ENCODE measurements at places on chromosomes 7 and 10.

GRCh38 chr7:102403563-102403962, 7.4 kb downstream of the PRKRIP1 start:
- no peak for DNase-seq

GRCh38 chr7:34011696-34012095, 106.4 kb downstream of the BMPER start:
- DNase-seq: no peak

GRCh38 chr7:148894591-148894990, 10.5 kb upstream of the EZH2 start:
- no peak for DNase-seq

DNA sequence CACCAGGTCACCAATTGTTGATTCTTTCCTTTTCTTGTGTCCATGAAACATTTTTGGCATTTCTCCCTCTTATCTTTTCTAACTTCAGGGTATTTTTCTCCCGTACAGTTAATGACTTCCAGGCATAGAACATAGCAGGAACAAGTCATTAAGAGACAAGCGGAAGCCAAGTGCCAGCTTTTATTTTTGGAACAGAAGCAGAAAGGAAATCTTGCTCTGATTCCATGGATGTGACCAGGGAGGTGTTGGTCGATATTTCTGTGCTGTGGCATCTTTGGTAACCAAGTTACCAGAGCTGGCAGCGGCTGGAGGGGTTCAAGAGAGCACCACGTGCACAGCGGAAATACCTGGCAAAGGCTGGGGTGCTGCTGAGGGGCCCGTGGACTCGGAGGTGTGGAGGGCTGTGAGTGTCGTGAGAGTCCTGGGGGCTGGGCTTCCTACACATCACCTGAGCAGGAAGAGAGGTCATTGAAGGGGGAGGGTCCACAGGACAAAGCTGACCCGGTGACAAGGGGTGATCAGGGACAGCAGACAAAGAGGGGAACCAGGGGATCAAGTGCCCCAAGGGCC, 1.8 kb downstream of the LLCFC1 start:
- no peak for DNase-seq

DNA sequence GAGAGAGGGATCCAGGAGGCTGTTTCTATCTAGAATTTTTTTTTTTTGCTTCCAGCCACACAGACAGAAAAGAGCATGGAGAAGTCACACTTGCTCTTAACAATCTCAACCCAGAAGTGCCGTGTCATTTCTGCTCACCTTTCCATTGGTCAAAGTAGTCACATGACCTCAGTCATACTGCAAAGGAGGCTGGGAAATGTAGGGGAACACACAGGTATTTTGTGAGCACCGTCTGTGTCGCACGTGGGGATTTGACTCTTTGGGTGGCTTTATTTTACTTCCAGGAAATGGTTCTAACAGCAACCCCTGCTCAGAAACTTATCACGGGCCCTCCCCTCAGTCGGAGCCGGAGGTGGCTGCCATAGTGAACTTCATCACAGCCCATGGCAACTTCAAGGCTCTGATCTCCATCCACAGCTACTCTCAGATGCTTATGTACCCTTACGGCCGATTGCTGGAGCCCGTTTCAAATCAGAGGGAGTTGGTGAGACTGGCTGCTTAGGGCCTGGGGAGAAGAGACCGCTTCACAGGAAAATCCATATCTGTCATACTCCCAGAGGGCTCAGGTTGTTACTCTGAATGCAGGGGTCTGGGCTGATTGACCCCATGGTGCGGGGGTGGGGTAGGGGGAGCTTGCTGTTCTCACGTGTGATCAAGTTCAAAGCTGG, 13.1 kb upstream of the CPA1 start:
- no peak for DNase-seq

DNA sequence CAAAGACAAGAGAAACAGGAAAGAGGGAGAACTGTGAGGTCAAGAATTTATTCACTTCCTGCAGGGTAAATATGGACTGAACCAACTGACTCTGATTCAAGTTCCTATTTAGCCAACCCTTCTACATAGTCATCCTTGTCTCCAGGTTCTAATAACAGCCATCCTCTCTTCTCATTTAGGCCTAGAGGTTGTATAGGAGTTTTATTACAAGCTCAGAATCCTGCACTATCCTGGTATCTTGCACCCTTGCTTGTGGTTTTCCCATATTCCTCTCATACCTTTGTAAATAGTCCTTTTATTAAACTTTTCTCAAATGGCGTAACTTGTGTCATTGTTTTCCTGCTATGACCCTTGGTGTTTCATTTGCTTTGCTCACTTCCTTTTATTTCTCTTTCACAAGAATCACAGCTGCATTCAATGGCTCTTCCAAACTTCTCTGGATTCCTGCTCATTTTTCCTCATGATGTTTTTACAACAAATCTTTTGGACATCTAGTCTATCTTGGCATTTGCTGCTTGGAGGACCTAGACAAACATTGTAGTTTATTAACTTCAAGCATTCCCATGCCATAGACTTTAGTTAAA, 12.4 kb upstream of the OR2A5 start:
- DNase-seq: no peak

GRCh38 chr10:71045936-71046335, 157.6 kb upstream of the PCBD1 start:
- DNase-seq: no peak

- no peak for DNase-seq
Measured at GRCh38 chr10:17586821-17587234, 30.3 kb downstream of the HACD1 start.

GRCh38 chr10:117442521-117442920, 67.3 kb upstream of the PDZD8 start:
- no peak for DNase-seq

- no peak for DNase-seq
Measured at GRCh38 chr7:124263232-124263827, 230.5 kb upstream of the TMEM229A start.

DNA sequence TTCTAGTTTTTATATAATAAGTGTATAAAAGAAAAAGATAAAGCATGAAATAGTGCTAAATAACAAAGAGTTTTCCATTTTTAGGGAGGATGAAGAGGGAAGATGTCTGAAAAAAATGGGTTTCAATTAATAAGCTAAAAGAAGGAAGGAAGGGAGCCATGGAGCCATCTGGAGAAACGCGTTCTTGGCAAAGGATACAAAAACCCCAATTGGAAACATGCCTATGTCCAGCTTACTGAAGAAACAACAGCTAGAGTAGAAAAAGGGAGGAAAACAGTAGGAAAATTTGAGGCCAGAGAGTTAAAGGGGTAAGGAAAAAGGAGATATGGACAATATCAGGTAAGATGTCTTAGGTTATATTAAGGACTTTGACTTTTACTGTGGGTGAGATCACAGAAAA, 416.2 kb upstream of the GHITM start:
- no peak for DNase-seq

- no peak for DNase-seq
Measured at GRCh38 chr7:13908667-13909397, 80.6 kb downstream of the ETV1 start.

GRCh38 chr10:35425595-35425994, 89.3 kb downstream of the CCNY start:
- no peak for DNase-seq

GRCh38 chr10:96334616-96335526, 23.9 kb downstream of the OPALIN start:
- peak; percentile 26 for DNase-seq

DNA sequence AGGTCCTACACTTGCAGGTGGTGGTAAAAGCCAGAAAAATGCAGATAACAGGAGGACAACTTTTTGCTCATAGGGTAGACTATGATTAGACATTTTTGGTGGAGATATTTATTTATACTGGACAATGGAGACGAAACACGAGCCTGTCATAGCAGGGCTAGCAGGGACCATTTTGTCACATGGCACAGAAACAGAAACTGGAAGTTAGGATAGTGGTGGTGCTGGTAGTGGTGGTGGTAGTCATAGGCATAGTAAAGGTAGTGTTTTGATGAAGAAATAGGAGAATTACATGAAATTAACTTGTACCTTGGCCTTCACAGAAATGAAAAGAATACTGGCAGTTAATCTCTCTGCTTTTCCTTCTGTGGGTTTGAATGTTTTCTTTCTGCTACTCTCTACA, 8.8 kb upstream of the MGAM start:
- no peak for DNase-seq

- DNase-seq: peak; percentile 15
Measured at GRCh38 chr10:131746785-131747184, 154.0 kb upstream of the PPP2R2D start.

DNA sequence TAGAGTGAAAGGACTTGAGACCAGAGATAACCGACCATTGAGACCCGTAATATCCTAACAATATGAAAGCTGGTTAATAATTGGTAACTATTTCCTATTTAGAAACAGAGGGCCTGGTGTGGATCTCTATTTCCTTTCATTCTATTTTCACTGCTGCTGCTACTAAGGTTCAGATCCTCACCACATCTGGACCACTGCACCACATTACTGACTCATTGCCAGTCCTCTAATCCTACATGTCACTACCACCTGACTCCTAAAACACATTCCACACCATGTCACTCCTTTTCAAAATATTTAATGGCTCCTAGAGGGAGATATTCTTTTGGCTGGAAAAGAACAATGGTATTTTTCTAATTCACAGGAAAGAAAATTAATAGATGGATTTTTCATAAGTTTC, 6.4 kb downstream of the USP54 start:
- no peak for DNase-seq

- DNase-seq: no peak
Measured at GRCh38 chr7:108529341-108529740, 3.4 kb upstream of the PNPLA8 start.

GRCh38 chr7:45455662-45456061, 118.5 kb upstream of the ADCY1 start:
- DNase-seq: no peak

- no peak for DNase-seq
Measured at GRCh38 chr7:150754951-150755350, 17.7 kb downstream of the GIMAP5 start.

- DNase-seq: no peak
Measured at GRCh38 chr10:76435157-76435556, 1003.7 kb downstream of the LRMDA start.

DNA sequence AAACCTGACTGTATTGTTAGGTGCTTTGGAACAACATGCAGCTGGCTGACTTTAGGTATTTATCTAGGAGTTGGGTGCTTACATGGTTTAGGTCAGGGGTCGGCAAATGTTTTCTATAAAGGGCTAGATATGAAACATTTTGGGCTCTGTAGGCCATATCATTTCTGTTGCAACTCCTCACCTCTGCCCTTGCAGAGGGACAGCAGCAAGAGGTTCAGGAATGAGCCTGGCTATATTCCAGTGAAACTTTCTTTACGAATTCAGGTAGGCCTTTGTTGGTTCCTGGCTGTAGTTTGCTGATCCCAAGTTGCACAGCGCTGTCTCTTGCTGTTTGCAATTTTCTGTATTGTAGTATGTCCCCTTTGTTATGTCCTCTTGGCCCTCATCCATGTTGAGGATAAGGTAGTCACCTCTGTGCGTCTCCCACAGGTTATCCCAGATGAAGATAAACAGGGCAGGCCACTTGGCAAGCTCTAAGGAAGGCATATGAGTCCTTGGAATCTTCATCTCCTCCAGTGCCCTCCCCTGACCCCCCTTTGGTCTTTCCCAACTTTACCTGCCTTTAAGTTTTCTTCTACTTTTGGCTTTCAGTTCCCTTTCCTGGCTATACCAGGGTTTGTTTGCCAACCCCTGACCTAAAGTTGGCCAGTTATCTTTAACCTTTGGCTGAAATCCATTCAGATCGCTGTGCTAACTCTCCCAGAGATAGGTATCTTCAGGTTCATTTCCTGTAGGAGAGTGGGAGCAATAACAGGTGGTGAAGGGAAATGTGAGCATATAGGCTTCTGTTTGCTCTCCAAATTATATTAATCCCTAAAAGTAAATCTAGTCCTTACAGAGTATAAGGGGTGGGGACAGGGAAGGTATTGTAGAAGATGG, 36.1 kb downstream of the SGPL1 start:
- peak; percentile 89 for DNase-seq

GRCh38 chr10:62121187-62121530, 147.5 kb downstream of the RTKN2 start:
- no peak for DNase-seq

- peak; percentile 58 for DNase-seq
Measured at GRCh38 chr7:2558629-2559282, at the start of gene IQCE. Gene IQCE (plus strand): TSS chr7:2558979. CDS start chr7:2559182, 203 bp downstream.

DNA sequence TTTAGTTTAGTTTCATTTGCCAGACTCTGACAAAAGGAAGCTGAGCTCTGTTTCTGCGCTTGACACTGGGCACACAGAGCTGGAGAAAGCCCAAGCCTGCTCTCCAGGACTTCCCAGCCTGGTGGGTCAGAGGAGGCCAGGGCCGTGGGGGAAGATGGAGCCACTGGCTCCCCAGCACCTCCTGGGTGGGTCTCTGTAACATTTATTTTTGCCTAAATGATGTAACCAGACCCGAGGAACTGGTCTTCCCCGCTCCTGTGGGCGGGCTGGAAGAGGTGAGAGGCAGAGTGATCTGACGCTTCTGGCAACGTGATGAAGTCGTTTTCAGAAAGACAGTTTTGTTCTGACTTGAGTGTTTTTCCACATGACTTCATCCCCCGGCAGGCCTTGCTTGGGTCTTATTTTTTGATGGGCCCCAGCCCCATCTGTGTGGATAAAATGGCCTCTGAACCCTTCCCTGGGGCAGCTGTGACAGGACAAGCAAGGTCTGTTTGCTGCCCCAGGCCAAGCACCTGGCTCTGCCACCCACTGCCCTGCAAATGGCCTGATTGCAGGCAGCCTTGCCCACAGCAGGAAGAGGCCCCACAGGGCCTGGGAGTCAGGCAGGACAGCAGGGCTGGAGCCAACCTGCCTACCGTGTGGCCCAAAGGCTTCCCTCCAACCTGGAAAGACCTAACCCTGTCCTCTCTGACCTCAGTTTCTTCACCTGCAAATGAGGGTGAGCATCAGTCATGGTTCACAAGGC, 304.9 kb upstream of the ZMIZ1 start:
- no peak for DNase-seq

DNA sequence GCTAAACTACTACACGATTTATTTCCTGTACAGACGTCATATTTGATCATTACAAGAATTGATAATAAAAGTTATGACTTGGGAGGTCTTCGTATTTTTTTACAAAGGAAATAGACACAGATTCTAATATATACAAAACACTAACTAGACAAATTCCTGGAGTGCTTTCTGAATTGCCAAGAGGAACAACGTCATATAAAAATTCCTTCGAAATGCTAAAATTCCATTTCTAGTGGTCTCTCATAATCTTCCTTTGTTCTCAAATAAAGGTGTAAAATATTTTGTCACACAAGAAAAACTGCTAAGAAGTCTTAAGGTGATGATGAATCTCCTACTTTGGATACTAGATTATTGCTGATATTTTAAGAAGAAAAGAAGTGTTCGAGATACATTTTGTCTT, 85.4 kb downstream of the CDK6 start:
- no peak for DNase-seq

DNA sequence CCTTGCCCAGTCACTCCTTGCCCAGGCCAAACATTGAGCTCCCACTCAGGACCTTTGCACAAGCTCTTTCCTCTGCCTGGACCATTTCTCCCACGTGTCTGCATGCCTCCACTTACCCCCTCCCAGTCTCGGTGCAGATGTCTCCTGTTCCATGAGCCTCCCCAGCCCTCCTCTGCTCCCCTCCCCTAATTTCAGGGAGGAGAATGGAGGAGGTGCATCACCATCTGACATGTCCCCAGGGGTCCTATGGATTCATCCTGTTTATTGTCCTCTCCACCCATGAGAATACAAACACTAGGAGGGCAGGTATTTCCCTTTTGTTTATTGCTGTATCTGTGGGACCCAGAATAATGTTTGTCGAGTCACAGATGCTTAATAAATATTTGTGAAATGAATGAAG, 8.6 kb upstream of the GRID2IP start:
- DNase-seq: no peak
